ENCODE measurements at places on chromosomes 6 and 20. TPM values are rescaled to one million over a fixed set of nuclear protein-coding genes. Genes with fewer than 3 reads are reported as not detected.

STK38 gene
- 30.7 TPM for total RNA-seq

NKX2-4 gene
- total RNA-seq, result not detected

SMLR1 gene
- not detected for total RNA-seq

CD40 gene
- 14.3 TPM for total RNA-seq

ALDH8A1 gene
- not detected for total RNA-seq

DNA sequence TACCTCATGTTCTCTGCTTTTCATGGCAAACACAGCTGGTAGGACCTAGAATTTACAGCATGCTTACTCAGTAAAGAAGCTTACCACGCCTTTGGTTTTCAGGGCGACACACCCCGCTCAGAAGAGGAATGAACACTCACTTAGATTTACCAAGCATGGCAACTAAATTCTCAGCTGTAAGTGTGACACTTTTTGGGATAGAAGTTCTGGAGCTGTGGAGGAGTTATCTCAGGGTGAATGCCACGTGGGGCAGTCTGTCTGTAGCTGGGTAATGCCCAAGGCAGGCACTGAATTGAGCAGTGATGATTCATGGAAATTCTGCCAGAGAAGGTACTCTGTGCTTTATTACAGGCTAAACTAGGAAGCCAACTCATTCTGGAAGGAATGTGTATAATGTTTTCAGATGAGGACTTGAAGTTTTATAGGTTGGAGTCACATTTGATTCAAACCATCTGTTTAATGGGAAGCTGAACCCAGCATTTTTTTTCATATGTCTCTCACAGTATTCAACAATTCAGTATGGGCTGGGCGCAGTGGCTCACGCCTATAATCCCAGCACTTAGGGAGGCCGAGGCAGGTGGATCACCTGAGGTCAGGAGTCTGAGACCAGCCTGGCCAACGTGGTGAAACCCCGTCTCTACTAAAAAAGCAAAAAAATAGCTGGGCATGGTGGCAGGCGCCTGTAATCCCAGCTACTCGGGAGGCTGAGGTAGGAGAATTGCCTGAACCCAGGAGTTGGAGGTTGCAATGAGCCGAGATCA lies 3.5 kb upstream of the PRIM2 start:
- DNase-seq, result no peak

- no peak for DNase-seq
Observed at GRCh38 chr6:126227833-126228702, 111.8 kb upstream of the CENPW start.

GRCh38 chr6:69090132-69090531 lies 455.1 kb downstream of the ADGRB3 start:
- no peak for DNase-seq

DNA sequence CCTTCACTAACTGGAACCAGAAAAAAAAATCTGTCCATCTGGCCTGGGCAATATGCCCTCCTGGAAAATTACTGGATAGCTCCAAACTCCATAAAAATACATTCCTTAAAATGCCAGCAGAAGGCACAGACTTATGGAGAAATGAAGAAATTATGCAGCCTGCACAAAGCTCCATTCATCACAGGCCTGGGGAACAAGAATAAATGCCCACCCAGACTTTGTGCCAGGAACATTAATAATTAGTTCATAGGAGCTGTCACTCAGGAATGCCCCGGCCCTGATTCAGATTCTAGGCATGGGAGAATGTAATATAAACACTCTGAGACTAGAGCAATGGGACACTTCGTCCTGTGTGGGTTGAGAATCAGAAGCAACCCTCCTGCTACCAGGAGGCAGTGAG lies 199.3 kb downstream of the OTOR start:
- DNase-seq, result no peak

DNA sequence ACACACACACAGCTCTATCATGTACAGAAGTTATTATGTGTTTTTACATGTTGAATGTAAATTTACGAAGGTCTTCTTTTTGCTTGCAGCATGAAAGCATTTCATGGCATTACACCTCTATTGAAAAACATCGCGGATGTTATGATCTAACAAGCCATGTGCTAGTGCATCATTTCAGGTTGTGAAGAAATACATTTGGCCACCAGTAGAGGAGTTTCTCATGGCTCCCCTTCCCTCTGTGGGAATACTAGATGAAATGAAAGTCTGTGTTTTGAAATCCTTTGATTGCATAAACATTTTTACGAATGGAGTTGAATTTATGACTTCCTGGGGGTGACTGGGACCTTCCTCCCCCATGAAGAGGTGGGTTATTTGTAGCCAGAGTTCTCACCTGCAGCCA lies 17.7 kb downstream of the MAS1 start:
- no peak for DNase-seq

Data from esophagus squamous epithelium (tissue), 5 donors.